NCI-H1417 treated with DMSO at 0.1 percent for 48 hours (cell line): ENCODE measurements at places on chromosomes 12 and 14.

DNA sequence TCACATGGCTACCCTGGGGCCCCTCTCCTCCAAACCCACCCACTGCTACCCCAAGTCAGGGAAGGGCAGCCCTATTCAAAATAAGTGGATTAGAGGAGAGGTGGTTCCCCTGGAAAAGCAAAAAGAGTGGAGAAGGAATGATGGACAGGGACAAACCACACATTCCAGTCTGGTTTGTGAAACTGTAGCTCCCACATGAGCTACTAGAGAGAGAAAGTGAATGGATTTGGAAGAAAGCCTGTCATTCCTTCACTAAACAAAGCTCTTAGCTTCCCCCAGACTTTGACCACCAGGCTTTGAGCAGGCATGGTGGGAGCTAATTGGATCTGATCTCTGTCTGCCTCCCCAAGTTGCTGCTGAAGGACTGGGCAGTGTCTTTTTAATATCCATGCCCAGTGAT is 28.0 kb downstream of the CCDC63 start:
- DNase-seq = no peak

DNA sequence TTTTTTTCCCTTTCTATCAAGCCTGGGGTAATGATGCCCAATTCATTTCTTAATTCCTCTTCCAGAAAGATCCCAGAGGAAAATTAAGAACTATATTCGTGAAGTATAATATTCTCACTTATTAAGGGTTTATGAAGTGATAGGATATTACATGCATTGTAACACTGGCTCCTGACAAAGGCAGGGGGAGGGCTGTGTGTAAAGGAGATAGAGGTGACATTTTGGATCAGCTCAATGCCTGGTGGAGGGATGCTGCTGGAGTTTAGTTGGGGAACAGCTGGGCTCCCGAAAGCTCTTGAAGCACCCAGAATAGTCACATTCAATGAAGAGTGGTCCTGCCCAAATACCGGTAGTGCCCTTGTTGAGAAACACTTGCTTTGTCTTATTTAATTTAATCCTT is 774 bp downstream of the SERPINA11 start:
- no peak for DNase-seq

- no peak for DNase-seq
These were observed 35.9 kb upstream of the PZP start for GRCh38 chr12:9243999-9244649.

DNA sequence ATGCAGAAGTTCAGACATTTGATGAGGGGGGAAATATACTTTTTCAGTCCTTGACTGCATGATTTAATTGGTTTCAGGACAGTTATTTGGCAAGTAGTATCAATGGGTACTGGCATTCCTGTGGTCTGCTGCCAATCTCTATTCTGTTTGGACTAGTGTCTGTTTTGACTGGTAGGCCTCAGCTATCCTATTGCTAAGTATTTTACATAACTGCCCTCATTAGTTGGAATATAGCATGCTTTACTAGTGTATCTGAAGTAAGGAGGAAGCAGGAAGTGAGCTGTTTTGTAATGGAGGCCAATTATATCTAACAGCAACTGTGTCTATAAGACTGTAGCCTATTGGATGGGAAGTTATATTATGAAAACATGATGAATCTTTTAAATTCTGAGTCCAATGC is 104.3 kb downstream of the FLRT2 start:
- DNase-seq = no peak

DNA sequence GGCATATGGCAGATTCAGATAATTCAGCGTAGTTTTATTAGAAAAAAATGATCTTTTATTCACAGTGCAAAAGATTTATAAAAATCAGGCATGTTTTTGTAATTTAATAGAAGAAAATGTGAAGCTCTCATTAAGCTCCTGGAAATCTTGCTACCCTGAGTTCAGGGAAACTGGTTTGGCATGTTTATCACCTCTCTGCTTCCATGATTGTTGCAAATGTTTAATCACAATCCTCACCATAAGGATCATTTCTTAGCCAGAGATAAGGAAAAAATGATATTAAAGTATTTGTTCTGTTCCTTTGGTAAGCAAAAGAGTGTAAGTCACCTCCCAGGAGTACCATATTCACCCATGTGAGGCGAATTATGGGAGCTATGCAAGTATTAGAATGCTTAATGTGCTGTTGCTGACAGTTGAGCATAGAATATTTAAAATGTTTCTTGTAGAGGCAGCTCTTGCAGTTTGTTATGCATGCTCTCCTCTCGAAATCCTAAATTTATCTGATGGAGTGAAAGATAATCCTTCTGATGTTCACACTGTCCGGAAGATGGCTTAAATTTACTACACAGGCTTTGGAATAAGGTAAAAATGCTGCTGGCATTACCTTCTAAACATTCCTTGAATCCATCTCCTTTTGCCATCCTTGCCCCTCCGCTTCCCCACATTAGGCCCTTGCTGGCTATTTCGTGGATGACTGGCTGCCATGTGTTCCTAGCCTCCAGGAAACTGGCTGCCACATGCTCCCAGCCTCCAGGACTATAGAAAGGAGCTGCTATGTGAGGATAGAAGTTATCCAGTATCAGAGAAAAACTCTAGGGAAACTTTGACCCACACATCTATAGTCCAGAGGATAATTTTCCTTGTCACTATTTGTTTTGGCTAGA is 115.8 kb upstream of the CCDC198 start:
- no peak for DNase-seq

GRCh38 chr12:42511656-42512055 is 77.9 kb downstream of the PRICKLE1 start:
- no peak for DNase-seq
